ENCODE measurements at places on chromosomes 4 and X.

DNA sequence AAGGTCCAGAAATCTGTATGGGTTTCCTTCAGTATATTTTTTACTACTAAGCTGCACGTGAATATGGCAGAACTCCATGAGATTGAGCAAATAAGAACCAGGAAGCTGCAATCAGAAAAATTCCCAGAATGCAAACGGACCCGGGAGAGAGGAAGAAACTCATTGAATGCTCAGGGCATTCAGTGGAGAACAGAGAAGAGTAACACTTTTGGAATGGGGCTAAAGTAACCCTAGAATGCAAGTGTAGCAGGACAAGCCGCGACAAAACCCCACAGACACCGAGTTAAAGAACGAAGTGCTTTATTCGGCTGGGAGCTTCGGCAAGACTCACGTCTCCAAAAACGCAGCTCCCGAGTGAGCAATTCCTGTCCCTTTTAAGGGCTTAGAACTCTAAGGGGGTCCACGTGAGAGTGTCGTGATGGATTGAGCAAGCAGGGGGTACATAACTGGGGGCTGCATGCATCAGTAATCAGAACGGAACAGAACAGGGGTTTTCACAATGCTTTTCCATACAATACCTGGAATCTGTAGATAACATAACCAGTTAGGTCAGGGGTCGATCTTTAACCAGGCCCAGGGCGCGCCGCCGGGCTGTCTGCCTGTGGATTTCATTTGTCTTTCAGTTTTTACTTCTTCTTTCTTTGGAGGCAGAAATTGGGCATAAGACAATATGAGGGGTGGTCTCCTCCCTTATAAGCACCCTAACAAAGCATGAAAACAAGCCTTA, 56.4 kb downstream of the RAB28 start:
- no peak for DNase-seq

- no peak for DNase-seq
Measured at GRCh38 chrX:1918780-1919179, 303.9 kb downstream of the ASMT start.

GRCh38 chr4:147096667-147097604, 151.3 kb upstream of the TTC29 start:
- no peak for DNase-seq

- no peak for DNase-seq
Measured at GRCh38 chr4:27239641-27240040, 379.0 kb downstream of the STIM2 start.

GRCh38 chr4:183022617-183023016, 76.4 kb upstream of the WWC2 start:
- no peak for DNase-seq

DNA sequence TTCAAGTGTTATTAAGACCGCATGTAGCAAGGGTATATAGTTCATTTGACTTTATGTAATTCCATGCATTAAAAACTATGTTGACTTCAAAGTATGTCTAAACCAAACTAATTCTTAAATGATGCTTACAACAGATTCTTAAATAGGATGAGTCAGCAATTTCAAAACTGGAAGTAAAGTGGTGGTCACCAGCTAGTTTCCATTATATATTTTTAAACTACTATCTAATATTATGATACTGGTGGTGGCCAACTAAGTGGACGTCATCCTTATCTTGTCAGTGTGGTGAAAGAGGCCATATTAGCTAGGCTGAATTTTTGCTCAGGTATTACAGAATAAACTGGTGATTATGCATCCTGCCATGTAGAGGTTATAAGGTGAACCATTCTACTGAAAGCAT, 1.2 kb downstream of the IL15 start:
- DNase-seq: no peak

DNA sequence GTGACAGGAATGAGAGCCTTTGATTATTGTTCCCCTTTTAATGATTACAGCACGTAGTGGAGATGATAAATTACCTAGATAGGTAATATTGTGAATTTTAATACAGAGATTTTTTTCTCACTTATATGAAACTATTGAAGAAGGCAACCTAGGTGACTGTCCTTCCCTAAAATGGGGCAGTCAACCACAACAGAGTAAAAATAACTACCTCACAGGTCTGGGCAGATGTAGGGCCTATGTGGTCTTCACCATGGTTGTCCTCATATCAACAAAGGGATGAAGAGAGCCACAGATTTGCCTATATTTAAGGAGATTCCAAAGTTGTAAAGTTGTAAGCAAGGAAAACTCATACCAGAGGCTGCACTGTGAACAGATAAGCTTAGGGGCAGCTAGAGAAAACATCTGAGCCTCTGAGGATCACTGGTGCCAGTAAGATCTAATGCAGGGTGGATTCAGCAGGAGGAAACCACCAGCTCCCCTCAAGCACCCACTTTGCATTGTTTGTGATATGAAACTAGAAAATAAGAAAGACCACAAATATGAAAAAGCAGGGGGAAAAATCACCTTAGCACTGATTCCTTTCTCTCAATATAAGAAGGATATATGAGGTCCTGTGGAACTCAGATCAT, 547.9 kb upstream of the GALNTL6 start:
- no peak for DNase-seq

All from activated CD4-positive, alpha-beta T cell treated with anti-CD3 and anti-CD28 coated beads for 24 hours (primary cell).